ENCODE measurements at places on chromosomes 12 and 14.
A peak's percentile ranks its signal among the peaks of the same experiment; 100 is the strongest.

DNA sequence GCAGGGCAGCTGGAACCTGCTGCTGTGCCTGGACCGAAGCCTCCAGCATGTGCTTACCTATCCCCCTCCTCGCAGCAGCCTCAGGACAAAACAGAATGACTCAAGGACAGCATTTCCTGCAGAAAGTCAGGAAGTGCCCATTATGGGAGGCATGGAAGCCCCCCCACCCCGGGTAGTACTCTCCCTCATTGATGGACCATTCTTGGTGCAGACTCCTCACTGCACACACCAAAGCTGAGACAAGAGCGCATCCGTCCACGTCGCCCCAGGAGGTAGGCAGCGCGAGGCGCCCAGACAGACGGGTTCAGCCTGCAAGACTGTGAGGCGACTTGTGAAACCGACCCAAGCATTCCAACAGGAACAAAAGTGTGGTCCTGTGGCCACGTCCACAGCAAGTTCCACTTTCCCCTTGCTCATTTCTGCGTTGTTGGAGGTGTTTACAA lies 243.9 kb upstream of the ATXN7L3B start:
- no peak for DNase-seq

- peak; percentile 19 for DNase-seq
Measured at GRCh38 chr14:58488550-58488949, 61.0 kb downstream of the KIAA0586 start.

DNA sequence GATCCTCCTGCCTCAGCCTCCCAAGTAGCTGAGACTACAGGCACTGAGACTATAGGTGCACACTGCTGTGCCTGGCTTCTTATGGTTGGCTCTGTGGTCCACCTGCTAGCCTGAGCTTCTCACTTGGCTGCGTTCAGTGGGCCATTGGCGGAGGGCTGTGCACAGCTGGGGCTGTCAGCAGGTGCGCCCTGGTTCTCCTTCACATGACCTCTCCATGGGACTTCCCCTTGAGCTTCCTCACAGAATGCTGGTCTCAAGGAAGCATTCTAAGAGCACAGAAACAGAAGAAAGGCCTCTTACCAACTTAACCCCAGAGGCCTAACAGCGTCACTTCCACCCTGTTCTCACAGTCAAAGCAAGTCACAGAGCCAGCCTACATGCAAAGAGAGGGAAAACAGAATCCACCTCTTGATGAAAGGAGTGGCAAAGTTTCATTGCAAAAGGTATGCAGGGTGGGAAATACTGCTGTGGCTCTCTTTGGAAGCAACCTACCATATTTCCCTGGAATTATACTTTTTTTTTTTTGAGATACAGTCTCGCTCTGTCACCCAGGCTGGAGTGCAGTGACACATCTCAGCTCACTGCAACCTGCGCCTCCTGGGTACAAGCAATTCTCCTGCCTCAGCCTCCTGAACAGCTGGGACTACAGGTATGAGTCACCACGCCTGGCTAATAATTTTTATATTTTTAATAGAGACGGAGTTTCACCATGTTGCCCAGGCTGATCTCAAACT lies 9.3 kb downstream of the RILPL2 start:
- no peak for DNase-seq

DNA sequence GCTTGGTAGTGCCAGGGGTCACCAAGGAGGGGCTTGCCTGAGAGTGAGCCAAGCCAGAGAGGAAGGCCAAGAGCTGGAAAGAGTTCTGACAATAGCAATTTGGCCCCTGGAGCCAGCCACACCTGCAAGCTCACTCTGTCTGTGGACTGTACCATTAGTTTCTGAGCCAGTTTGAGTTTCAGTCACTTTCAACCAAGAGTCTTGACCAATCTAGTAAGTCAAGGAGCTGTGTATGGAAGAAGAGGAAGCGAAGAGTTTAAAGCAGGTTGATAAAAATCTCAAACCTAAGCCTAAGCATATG lies 38.5 kb downstream of the NT5DC3 start:
- no peak for DNase-seq

GRCh38 chr14:35285168-35286002 lies 6.8 kb upstream of the PSMA6 start:
- DNase-seq = no peak

DNA sequence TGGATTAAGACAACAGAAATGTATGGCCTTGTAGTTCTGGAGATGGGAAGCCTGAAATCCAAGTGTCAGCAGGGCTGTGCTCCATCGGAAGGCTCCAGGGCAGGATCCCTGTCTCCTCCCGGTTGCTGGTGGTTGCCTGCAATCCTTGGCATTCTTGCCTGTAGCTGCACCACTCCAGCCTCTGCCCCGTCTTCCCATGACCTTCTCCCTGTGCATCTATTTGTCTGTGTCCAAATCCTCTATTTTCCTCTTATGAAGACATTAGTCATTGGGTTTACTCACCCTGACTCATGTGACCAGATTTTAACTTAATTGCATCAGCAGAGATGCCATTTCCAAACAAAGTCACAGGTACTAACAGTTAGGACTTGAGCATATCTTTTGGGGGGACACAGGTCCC lies 15.1 kb downstream of the TUNAR start:
- peak; percentile 58 for DNase-seq

DNA sequence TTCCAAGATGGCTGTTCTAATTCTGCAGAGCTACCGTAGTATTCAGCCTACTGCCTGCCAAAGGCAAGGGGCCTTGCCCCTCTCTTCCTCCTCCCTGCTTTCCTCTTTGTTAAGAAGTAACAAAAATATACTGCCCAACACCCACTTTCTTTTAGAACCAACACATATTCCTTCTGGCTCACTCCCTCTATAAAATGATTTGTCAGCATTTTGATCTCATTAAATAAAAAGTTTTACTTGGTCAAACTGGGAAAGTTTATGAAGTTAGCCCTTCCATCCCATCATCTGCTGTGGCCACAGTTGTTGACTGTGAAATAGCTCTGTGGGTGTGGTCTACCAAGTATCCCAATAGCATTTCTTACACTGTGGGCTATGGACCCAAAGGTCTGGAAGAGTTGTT lies 472.4 kb downstream of the ZFP36L1 start:
- DNase-seq = no peak

GRCh38 chr14:46985529-46986380 lies 334.2 kb upstream of the RPL10L start:
- no peak for DNase-seq

DNA sequence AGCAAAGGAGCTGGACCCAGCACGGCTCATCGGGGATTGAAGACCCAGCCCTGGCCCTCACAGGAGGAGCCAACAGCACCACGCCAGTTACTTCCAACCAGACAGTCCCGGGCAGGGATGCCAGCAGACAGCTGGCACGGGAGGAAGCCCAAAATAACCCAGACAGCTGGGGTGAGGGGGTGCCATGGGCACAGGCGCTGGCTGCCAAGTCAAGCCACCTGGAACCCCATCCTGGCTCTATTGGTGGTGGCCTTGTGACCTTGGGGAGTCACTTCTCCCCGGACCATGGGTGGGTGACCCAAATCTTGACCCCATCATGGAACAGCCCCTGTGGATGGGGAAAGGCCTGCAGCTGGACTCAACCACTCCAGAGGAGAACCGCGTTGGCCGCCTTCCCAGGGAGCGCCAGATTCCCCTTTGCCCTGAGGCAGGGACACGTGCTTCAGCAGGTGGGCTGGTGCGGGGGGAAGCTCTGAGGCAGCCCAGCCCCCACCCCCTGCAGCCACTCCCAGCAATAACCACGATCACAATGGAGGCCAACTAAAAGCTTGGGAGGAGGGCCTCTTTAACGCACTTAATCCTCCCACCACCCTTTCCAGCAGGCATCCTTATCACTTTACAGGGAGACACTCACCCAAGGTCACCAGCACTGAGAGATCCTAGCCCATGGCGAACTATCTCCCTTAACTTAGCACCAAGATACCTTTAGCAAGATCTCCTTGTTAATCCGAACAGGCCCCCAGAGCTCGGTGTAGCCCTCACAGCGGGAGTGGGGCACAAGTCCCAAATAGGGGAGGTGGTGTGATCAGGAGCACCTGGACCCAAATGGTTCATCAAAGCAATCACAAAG lies 4.7 kb upstream of the RHOF start:
- DNase-seq = no peak

GRCh38 chr12:10235761-10236631 lies 23.3 kb downstream of the GABARAPL1 start:
- DNase-seq = peak; percentile 21

DNA sequence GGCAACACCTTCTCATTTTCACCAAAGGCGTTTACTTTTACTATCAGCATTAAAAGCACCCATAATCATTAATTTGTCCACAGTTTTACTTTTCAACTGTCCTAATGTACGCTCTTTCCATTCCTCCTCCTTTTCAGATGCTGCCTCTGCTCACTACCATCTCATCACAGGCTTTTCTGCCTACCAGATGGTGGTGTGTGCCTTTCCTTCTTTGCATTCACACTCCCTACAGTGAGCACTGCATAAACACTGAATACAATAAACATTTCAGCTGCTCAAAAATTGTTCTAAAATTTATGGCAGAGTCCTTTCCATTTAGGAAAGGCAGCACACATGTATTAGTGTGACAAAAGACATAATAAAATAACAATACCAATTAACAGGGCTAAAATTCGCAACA lies 435.7 kb downstream of the GXYLT1 start:
- no peak for DNase-seq

DNA sequence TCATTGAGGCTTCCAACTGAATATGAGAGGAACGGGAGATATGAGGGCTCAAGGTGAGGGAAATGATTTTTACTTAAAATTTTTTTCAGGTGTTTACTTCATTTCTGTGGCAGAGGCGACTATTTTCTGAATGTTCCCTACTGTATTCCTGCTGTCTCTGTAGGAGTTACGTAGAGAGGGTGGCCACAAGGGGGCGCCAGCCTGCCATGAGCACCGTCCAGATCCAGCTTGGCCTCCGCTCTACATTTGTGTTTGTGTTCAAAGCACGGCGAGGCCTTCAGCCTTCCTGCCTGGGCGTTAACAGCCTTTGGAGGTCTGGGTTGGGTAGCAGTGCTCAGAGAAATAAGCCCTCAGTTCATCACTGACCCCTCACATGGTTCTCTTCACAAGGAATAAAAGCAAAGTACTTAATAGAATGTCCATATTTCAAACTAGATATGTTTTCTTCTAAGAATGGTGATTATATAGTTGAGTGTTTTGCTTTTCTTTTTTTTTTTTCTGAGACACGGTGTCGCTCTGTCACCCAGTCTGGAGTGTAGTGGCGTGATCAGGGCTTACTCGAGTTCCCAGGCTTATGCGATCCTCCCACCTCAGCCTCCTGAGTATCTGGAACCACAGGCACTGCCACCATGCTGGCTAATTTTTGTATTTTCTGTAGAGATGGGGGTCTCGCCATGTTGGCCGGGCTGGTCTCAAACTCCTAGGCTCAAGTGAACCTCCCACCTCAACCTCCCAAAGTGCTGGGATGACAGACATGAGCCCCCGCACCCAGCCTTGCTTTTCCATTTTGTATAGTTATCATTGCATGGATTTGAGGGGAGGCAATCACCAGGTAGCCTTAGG lies 22.3 kb downstream of the CKB start:
- peak; percentile 66 for DNase-seq

DNA sequence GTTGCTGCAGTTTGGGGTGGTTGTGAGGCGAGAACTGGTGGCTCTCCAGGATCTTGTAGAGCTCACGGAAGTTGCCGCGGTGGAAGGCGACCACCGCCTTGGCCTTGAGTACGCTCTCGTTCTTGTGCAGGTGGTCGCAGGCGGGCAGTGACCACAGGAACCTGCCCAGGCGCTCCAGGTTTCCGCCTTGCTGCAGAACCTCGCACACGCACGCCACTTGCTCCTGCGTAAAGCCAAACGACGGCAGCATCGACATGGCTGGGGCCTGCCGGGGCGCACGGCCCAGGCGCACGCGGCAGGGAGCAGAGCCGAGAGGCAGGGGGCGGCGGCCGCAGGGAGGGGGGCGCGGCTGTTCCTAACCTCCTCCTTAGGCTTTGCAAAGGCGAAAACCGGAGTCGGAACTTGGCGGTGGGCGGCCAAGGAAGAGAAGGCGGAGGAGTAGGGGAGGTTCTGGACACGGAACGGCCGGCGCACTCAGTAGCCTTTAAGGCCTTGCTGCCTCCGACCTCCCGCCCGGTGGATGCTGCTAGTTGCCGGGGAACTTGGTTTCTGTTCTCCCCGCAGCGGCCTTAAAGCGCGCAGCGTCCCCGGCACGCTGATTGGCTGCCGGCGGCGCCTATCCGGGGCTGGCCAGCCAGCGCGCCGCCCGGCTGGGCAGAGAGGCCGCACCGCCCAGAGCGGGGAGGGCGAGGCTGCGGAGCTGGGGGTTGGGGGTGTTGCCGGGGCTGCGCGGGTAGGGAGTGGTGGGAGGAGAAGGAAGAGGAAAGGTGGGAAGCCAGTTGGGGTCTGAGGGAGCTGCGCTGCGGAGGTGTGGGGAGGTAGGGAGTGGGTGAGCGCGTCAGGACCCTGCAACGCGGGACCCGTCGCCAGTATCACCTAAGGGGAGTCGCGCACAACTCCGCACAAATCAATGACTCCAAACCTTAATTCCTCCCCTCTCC lies at the start of gene SIX1:
SIX1 (minus strand) TSS at position 544 of the 941 bp plus-strand sequence; CDS start at position 256, 288 bp downstream.
- peak; percentile 83 for DNase-seq

GRCh38 chr14:94689218-94689984 lies 77.2 kb downstream of the SERPINA3 start:
- peak; percentile 74 for DNase-seq

GRCh38 chr12:66063916-66064315 lies 66.6 kb downstream of the LLPH start:
- DNase-seq = no peak

DNA sequence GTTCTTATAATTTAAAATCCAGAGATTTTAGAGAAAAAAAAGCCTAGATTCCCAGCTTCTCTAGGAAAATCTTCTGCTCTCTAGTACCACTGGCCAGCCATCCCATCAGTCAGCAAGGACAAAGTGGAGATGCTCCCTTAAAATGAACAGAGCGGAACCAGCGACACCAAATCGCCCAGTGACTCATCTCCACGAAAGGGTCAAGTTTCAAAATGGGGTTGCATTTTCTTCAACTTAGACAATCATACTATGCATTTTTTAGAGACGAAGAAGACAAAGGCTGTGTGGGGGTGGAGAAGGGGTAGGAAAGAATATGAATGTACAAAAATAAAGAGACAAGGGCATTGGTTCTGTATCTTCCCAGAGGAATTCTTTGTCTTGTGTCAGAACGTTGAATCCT lies 212.0 kb downstream of the SLC15A4 start:
- DNase-seq = no peak

- peak; percentile 93 for DNase-seq
Measured at GRCh38 chr14:90624227-90624626, 192.0 kb downstream of the TTC7B start.

DNA sequence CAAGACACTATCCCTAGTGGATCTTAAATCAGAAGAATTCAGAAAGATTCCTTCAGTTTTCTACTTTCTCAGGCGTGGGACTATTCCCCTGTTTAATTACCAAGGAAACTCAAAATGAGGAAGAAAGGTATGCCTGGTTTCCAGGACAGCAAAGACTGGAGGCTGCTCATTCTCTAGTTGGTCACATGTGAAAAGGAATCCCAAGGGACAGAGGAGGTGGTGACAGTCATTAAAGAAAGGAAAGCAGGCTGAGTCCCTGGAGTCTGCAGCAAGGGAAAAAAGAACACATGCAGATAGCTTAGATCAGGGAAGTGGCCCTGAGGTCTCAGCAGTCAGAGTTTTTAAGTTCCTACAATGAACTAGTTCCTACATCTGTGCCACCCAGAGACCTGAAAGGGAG lies 165.4 kb upstream of the CCDC198 start:
- DNase-seq = no peak

- DNase-seq = peak; percentile 34
Measured at GRCh38 chr14:55071870-55072640, 20.6 kb downstream of the MAPK1IP1L start.

Data from H54 (cell line).